ENCODE measurements at places on chromosomes 3 and 15.

GRCh38 chr15:100783291-100783690 is 96.3 kb upstream of the ALDH1A3 start:
- DNase-seq = no peak

DNA sequence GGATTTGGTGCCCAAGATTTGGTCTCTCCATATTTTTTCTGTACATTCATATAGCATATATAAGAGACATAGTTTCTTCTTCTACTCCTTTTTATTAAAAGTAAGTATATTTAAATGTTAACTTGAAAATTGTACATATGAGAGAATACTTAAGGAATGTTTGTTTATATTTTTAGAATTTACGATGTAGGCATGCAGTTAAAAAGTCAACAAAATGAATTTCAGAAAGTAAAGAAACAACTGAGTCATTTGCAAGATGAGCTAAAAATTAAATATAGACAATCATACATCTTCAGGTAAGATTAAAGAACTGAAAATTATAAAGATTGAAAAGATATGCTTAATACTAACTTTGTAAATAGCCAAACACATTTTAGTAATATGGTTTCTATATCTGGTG is 94.2 kb downstream of the LEKR1 start:
- DNase-seq = no peak

DNA sequence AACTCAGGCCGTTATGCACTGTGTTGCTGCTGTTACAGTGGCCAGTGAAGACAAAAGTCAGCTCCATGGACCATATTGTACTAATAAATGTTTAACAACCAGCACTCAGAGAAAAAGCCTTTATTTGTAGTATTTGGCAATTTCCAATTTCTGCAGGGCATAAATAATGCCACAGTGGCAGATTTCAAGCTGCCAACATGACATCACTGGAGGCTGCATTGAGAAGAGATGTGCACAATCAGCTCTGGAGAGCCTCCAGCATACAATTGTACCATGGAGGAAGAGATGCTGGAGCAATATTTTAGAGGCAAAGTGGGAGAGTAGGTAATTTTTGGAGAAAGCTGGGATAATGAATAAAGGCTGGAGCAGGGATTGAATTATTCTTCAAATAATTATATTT is 9.7 kb upstream of the ALCAM start:
- DNase-seq = no peak

DNA sequence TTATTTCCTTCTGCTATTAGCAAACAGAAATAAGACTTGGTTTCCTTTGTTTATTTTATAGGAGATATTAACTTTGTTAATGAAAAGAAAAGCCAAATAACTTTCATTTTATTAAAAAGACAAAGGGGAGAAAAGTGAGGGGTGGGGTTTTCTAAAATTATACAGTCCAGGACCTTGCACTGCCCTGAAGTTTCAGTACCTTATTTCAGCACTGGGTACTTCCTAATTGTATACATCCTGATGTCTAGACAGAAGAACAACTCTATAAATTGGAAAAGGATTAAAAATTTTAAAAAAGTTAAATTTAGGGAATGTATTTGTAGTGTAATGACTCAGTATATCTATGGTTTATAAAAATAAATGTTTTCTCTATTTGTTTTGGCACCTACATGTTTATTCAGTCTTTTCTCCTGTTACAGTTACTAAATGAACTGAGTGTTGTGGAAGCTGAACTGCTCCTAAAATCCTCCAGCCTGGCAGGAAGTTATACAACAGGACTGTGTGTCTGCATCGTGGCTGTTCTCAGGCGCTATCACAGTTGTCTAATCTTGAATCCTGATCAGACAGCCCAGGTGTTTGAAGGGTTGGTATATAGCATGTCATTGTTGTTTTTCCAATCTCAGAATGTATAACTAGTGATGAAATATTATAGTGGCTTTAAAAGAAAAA is 27.6 kb upstream of the P2RY13 start:
- DNase-seq = no peak

DNA sequence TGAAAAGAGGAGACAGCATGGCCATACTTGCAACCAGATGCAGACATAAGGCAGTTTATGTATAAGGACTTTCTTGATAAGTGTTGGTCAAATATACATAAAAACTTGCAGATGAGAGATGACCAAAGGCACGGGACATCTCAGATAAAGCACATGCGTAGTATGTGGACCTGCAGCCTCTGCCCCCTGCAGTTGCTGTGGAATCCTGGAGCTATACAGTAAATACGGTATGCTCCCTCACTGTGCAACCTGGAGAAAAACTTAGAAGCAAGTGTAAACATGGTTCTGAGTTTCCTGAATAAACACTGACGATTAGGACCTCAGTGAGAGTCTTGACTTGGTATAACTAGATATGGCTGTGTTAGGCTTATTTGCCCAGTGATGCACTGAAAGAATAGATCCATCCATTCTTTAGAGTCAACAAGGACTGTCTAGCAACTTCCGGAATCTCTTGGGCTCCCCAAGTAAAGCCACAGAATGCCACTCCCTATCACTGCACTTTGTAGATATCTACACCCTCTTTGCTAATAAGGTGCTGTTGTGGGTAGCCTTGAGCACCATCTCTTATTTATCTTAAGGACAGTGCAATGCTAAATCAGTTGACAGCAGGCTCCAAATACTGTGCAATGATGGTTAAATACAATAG is 40.2 kb downstream of the GJD2 start:
- no peak for DNase-seq

DNA sequence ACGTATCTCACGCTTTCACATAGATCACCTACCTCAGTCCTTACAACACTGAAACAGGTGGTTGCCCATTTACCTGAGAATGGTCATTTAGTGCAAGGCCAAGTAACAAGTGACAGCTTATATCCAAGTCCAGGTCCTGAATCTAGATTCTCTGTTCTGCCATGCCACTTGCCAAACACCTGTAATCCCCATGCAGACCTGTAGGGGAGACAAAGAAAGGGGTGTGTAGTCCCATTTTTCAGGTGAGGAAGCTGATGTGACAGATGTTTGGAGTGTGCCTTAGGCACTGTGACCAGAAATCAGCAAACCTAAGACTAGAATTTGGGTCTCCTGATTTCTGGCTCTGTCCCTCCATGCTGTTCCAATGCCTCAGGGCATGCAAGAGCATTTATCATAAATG is 12.7 kb downstream of the ZNF35 start:
- no peak for DNase-seq

- no peak for DNase-seq
These were observed 301.6 kb downstream of the ZPLD1 start for GRCh38 chr3:102736288-102736974.

- DNase-seq = no peak
These were observed 49.7 kb downstream of the SEMA5B start for GRCh38 chr3:122977746-122978466.

DNA sequence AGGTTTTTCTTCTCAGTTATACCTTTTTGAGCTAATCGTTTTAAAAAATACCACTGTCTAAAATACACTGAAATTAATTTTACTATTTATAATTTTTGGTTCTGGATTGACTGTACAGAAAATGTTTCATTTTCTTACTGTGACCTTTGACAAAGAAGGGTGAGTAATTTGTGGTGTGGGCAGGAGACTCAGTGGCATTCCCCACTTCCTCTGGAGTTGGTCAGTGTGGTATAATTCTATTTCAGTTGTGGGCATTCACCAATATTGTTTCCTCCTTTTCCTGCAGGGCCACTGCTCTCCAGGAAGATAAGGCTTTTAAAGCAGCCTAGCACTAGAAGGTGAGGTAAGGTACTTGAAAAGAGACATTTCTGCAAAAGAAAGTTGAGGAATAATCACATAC is 6.5 kb downstream of the DAG1 start:
- no peak for DNase-seq

- no peak for DNase-seq
These were observed 14.2 kb upstream of the SLC6A6 start for GRCh38 chr3:14388201-14388600.

GRCh38 chr3:33064929-33065328 is 32.0 kb downstream of the GLB1 start:
- DNase-seq = no peak

DNA sequence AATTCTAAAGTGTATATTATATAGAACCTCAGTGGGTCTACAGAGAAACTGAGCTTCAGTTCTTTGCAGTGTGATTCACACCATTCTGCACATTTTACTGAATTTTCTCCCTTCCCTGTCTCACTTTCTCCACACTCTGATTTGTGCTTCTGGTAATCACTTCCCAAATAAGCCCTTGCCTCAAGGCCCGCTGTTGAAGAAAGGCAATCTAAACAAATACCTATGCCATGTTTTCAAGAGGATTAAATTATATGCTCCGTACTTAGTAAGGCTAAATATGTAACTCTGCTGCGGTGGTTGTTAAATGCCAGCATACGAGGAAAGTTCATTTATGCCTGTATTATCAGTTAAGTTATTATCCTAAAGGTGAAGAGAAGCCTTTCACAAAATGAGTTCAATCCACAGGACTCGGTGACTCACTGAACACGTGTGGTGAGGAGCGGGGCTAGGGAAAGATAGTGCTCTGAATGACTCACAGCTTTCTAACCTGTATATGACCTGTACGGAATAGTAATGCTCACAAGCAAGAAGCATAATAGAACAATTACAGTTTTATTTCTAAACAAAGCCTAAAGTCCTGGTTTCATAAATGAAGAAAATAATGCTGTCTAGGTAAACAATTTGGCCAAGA is 25.1 kb downstream of the CNTN6 start:
- no peak for DNase-seq

DNA sequence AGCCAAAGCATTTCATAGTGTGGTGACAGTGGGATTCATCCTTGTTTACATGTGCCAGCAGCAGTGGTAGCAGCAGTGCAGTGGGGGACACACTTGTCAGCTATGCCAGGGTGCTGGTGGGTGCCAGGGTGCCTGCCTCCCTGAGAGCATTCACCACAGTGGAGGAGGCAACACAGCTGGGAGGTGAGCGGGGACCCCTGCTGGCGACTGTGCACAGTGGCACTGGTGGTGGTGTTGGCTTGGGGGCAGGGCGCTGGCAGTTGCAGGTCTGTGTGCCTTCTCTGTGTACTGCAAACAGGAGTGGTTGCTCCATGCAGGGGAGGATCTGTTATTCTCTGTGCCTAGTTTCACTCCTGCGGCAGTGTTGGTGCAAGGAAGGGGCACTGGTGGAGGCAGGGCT is 41.2 kb downstream of the CEP63 start:
- DNase-seq = no peak

- no peak for DNase-seq
These were observed 12.7 kb downstream of the PLXND1 start for GRCh38 chr3:129593595-129594339.

- DNase-seq = no peak
These were observed 476.0 kb upstream of the TBL1XR1 start for GRCh38 chr3:177673112-177673914.

DNA sequence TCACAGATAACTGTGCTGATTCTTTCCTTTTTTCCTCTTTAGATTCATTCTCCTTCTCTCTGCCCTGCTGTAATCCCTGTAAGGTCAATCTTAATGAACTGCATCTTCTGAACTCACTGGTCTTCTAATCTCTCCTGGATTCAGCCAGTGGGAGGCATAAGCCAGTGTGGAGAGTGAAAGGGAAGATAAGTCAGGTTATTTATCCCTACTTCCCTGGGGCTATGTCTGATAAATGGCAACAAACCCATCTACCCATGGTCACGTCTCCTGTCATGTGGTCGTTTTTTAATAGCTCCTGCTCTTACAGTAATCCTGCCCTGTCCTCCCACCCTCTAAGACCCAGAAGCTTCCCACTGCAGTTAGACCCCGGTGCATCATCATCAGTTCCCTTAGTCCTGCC is 199.6 kb upstream of the NAALADL2 start:
- no peak for DNase-seq

DNA sequence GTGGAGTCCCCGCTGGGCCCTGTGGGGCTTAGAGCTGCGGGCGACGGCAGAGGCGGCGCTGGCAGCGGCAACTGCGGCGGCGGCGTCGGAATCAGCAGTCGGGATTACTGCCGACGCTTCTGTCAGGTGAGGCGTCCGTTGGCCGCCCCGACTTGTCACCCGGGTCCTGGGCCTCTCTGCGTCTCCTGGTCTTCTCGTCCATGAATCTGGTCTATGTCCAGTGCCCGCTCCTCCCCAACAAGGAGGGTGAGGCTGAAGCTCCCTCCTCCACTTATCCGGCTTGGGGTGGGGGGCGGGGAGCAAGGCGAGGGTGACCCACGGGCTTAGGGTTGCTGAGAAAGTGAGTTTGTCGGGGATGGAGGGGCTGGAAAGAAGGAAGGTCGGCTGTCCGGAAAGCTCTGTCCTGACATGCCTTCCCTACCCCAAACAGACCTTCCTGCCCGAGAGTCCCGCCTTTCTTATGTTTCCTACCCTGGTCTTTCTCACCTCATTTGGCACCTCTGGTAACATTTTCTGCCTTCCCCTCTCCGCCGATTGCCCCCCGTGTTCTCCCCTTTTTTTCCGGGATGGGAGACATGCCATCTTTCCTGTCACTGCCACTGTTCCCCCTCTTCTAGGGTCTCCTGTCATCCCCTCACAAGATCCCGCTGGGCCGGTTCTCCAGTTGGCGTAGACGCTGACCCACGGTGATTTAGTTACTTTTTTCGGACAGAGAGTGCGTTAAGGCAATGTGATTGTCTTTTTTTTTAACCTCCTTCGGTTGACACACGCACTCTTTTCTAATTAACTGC is 520 bp downstream of the ZNF654 start:
- DNase-seq = no peak

DNA sequence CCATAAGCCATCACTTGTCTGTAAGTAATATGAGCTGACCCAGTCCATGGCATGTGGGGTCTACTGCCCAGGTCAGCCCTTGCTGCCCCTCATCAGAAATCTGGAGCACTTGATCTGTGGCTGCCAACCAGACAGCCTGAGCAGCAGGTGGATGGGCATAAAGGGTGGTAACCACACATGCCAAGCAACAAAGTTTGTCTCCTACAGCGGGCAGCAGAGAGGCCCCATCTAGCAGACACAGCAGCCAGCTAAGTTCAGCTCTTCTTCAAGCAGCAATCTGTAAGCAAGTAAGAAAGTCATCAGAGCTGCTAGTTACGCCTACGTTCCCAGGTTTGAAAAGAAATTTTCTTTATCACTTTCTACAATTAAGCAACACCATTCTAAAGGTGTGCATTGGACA is 27.9 kb downstream of the CHCHD4 start:
- no peak for DNase-seq

DNA sequence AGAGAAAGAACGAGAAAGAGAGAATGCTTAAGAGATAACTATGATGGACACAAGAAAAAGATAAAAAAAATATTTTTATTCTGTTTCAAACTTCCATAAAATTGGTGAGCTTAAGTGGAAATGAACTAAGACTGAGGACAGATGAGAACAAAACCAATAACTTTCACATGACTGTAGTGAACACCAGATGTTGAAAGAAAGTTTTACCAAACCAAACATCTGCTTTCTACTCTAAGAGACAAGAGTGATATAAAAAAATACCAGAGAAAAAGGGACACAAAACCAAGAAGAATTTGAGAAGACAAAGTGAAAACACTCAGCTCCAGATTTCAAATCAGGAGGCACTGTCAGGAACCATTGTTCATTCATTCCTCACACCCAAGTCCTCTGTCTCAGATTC is 147.9 kb downstream of the IMPG2 start:
- DNase-seq = no peak

All from NCI-H1436 treated with DMSO at 0.1 percent for 48 hours (cell line).